Stimulated activated CD8-positive, alpha-beta memory T cell treated with anti-CD3 and anti-CD28 coated beads, Interleukin-12 subunit alpha, Interleukin-12 subunit beta, amount 100 ng/mL, for 4 hours (primary cell): ENCODE measurements at places on chromosomes 1 and 21.

DNA sequence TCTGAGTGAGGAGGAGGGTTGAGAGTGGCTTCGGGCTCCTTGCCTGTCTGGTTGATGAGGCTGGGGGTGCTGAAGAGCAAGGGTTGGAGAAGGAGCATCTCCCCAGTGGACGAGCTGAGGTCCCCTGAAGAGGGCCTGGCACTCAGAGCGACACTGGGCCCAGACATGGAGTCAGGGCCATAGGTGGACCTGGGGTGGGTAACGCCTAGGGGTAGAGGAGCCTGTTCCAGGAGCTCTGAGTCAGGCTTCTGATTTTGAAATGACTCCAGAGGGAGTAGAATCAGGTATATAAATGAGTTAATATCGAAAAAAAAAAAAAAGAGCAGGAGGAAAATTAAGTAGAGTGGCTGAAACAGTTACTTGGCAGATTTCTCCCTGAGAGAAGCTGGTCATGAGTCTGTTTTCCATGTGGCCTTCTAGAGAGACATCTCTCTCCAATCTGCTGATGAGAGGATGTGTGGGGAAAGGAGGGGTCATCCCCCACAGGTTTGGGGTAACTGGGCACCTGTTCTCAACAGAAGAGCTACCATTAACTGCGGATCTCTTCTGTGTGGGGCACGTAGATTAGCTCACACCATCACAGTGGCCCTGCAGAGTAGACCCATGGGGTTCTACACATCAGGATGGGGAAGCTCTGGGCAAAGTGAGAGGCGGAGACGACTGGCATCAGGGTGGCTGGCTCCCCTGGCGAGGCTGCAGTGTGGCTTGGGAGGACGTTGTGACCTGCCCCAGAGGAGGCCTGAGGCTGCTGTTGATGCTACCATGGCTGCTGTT is 115.5 kb downstream of the DHRS3 start:
- no peak for DNase-seq

- DNase-seq: no peak
Measured at GRCh38 chr1:16020325-16020724, 1.5 kb upstream of the CLCNKA start.

DNA sequence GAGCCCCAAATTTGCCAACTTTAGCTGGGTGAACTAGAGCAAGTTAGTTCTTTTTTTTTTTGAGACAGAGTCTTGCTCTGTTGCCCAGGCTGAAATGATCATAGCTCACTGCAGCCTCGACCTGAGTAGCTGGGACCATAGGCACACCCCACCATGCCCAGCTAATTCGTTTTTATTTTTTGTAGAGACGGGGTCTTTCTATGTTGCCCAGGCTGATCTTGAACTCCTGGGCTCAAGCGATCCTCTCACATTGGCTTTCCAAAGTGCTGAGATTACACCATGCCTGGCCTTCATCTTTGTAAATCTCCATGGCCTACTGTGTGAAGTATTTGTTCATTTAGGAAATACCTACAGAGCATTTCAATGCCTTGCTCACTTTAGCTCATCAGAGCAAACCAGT is 105.6 kb upstream of the SLC44A3 start:
- DNase-seq: no peak

DNA sequence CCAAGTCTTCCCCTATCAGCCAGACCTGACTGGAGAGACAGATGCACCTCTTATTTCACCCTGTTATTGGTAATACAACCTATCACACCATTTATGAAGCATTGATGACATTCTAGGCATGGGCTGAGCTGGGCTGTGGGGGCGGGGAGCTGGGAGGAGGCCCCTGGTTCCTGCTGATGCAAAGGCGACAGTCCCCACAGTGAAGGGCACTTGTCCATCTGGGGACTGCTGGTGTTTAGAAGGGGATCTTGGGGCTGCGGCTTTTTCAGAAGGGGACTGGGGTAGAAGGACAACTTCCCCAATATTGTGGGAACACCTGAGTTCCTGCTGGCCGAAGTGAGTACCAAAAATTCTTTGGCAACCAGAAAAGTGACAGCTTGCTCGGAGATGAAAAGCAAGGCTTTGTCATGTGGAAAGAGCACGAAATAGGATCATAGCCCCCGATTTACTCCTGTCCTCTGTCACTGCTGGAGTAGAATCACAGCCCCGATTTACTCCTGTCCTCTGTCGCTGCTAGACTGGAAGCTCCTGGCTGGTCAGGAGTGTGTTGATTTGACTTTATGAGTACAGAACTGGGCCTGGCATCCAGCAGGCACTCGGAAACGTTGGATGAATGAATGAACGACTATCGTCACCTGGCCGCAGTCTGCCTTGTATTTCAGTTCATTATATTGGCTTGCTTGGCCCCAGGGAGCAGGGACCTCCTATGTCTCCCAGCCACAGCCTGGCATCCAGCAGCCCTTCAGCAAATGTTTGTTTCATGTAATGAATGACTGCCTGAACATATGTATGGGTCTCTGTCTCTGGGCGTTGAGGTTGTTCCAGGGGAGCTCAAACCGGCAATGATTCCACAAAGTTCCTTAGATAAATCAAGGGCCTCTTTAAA is 16.5 kb upstream of the ETV3L start:
- DNase-seq: no peak

- DNase-seq: no peak
Measured at GRCh38 chr21:34181431-34182039, 108.2 kb downstream of the MRPS6 start.

DNA sequence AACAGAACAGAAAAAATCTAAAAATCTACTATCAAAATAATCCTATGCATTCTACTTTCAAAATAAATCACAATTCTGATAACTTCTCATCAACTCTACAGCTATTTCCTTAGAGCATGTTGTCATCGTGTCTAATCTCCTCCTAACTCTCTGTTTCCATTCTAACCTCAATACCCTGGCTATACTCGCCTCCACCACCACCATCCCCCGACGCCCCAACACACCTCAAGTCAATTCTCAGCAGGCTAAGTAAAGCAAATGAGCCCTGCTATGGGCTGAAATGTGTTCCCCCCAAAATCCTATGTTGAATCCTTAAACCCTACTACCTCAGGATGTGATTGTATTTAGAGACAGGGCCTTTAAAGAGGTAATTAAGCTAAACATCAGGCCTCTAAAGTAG is 34.6 kb downstream of the NRDC start:
- no peak for DNase-seq

GRCh38 chr1:92219028-92219427 is 1.3 kb downstream of the C1orf146 start:
- no peak for DNase-seq

GRCh38 chr1:32724678-32725614 is 22.4 kb upstream of the SYNC start:
- DNase-seq: no peak

- no peak for DNase-seq
Measured at GRCh38 chr21:42220138-42220701, 1.3 kb downstream of the ABCG1 start.

DNA sequence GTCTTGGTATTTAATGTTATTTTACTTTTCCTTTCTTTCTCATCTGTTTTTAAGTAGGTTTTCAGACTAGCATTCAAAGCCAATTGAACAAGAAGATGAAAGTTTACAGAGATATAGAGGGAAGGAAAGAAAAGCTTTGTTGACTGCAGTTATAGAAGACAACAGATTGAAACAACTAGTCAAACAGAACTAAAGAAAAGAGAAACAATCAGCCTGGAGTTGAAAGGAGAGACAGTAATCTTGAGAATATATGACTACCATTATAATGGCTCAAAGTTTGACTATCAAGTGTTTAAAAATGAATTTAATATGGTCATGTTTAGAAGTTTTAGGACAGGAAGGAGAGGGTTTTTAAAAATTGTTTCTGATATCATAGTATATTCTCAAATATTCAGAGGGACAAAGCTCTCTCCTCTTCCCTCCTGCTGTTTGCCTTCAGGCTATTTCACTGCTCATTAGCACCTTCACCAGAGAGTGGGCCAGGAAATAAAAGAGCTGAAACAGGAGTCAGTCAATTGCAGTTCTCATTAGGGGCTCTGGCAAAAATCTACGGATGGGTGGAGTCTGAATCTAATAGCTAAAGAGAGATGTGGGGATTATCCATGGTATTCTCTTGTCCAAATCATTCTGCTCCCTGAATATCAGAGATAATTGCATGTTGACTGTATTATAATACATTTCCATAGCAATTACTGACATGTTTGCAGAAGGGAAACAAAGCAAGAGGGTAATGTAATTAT is 577.8 kb downstream of the BRINP3 start:
- DNase-seq: no peak

- DNase-seq: no peak
Measured at GRCh38 chr1:48644905-48645605, 131.6 kb downstream of the BEND5 start.

GRCh38 chr1:245054105-245054504 is 100.7 kb upstream of the KIF26B start:
- DNase-seq: no peak

GRCh38 chr1:172002725-172003345 is 161.5 kb downstream of the DNM3 start:
- no peak for DNase-seq

DNA sequence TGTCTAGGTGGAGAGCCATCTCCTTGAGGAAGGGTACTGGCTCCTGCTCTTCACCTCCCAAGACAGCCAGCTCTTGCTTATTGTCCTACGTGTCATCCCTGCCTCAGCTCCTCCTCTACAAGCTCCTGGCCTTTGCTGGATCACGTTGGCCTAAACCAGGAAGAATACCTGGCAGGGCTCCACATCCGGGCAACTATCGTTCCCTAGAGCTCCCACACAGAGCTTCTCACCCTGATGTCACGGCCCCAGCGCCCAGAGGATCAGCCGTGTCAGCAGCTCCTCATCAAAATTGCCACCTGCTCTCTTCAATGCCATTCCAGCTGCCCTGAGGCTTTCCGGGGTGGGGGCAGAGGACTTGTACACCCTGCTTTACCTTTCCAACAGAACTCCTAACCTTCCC is 1.9 kb upstream of the TPM3 start:
- DNase-seq: no peak

DNA sequence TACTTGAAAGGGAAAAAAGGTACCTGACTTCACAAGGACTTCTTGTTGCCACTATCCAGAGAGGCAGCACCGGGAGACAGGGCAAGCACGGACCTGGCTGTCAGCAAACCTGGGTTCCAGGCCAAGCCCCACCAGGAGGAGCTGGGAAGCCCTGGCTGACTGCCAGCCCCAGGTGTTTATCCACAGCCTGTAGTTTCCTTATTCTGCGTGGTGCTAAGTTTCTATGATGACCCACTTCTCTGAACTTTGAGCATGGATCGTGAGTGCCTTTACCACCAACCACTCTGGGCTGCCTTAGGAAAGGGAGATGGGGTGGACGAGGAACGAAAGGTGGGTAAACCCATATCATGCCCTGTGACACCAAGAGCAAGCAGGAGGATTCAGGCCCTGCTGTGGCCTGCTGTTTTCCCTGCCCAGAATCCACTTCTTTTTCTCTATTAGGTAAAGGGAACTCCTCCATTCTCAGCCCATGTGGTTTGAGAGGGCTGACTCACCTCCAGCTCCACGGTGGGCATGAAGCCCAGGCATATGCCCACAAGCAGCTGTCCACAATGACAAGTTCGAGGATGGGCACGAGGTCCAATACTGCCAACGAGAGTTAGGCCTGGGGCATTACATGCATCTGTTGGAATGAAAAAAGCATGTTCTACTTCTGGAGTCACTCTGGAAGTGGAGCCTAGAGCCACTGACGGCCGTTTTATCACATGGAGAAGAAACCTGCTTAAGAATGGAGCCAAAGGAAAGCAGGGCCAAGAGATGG is 20.3 kb downstream of the TSPAN2 start:
- no peak for DNase-seq

DNA sequence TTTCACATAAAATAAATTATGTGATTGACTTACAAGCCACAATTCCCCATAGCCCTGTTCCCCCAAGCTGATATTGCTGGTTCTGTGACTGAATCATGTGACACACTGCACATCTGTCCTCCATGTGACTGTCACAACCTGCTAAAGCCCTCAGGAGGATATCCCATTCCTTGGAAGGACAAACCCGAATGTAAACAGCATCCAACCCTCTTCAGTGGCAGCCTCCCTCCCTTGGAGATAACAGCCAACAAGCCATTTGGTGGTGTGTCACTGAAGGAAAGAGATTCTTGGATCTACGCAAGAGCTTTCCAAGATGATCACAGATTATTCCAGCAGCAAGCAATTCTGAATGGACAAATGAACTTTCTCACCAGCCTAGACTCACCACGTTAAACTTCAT is 153.9 kb upstream of the TIAM1 start:
- DNase-seq: no peak

- DNase-seq: no peak
Measured at GRCh38 chr1:8763888-8764287, 53.6 kb downstream of the RERE start.

DNA sequence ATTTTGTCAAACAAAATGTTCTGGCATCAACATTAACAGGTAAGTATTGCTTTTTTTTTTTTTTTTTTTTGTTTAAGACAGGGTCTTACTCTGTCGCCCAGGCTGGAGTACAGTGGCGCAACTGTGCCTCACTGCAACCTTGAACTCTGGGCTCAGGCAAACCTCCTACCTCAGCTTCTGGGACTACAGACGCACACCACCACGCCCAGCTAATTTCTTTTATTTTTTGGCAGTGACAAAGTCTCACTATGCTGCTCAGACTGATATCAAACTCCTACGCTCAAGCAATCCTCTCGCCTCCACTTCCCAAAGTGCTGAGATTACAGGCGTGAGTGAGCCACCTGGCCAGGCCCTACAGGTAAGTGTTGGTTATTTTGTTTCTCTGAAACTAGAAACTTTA is 2.4 kb downstream of the TUT4 start:
- no peak for DNase-seq

- DNase-seq: no peak
Measured at GRCh38 chr1:117568999-117569398, 36.8 kb upstream of the TENT5C start.

GRCh38 chr1:222263791-222264190 is 284.1 kb downstream of the HHIPL2 start:
- DNase-seq: no peak

- no peak for DNase-seq
Measured at GRCh38 chr1:158068918-158069317, 75.5 kb downstream of the KIRREL1 start.

GRCh38 chr21:46083791-46084561 is 13.9 kb upstream of the COL6A2 start:
- DNase-seq: no peak

- DNase-seq: no peak
Measured at GRCh38 chr1:74772945-74773344, 40.0 kb downstream of the TYW3 start.

DNA sequence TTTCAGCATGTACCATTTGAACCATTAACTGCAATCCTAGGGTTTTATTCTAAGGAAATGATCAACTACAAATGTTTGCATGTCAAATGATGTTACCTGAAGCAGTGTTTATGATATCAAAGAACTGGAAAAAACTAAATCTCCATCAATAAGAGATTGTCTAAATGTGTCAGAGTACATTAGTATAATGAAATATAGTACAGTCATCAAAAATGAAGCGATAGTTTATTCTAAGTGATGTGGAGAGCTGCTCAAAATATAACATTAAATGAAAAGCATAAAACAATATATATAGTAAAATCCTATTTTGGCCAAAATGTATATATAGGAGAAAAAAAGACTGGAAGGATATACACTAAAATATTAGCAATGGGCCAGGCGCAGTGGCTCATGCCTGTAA is 24.0 kb downstream of the AKNAD1 start:
- no peak for DNase-seq

GRCh38 chr1:37724575-37724974 is 32.3 kb downstream of the CDCA8 start:
- no peak for DNase-seq
